ENCODE measurements at places on chromosomes 12 and 14.

DNA sequence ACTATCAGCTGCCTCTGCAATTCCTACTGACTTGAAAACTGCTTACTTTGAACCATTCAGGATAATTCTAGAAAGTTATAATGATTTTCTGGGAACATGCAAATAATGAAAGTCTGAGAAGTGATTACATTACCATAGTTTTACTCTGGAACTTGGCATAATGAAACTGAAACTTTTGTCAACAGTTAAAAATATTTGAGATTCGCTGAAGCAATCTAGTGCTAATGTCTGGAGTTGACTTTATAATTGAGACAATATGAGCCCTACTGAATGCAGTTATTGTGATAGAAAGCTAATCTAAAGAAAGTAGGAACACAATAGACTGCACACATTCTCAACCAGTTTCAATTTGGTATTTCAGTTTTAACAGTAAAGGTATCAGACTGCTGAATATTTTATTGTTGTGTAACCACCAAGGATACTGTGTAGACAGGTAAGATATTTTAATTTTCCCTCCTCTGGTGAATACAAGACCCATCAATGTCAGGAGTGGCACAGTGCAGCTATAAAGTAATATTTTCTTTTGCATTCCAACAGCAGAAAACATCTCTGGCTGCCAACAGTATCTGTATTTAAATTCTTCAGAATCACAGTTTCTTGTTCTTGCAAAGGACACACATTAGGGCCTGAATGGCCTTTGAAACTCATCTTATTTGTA, 483.5 kb downstream of the ATP23 start:
- DNase-seq, result no peak

- DNase-seq, result no peak
These were observed 80.0 kb upstream of the RPH3A start for GRCh38 chr12:112711507-112711906.

- DNase-seq, result no peak
These were observed 131.0 kb downstream of the TMEM132D start for GRCh38 chr12:129772501-129773493.

DNA sequence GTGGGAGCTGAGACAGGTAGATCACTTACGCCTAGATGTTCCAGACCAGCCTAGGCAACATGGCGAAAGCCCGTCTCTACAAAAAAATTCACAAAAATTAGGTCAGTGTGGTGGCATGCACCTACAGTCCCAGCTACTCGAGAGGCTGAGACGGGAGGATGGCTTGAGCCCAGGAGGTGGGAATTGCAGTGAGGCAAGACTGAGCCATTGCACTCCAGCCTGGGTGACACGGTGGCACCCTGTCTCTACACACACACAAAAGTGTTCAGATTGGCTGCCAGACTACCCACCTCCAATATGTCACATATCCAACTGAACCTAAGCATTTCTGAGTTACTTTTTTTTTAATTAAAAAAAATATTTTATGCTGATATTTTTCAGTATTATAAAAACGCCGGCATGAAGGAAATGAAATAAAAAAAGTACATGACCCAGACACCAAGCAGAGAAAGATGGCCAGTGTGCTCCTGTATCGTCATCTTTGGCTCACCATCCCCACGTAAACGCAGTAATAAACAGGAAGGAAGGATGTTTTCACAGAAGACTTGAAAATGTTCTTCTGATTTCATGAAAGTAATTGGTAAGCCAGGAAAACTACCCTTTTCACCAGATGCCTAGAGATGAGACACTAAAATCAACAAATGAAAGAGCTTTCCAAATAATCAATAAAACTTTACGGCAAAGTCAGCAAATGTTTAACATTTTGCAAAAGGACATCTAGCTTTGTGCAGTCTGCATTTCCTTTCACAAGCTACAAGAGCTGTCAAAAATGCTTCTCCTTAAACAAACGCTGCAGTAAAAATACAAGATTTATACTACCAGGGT, 26.4 kb downstream of the CDC42BPB start:
- DNase-seq, result no peak

DNA sequence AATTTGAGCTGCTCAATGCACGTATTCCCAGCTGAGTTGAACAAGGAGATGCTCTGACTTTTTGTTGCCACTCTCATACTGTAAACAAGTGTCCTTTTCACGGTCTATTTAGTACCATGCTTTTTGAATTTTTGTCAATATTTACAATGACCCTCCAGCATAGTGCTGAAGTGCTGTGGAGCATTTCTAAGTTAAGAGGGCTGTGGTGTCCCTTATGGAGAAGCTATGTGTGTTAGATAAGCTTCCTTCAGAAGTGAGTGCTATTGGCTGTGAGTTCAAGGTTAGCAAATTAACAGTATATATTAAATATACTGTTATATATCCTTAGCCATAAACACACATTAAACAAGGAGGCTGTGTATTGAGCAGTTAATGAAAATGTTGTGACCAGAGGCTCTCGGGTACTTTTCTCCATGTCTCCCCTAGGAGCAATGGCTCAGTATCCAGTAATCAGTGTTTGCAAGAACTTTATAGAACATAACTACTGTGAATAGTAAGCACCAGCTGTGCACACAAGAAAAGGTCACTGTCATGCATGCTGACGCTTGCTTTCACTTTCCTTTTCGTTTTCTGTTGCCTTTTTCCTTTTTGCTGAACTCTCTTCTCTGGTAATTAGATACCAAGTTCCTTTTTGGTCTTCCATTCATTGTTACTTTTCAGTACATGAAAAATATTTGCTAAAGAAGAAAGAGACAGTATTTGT, 187.2 kb upstream of the NEDD1 start:
- DNase-seq, result no peak

DNA sequence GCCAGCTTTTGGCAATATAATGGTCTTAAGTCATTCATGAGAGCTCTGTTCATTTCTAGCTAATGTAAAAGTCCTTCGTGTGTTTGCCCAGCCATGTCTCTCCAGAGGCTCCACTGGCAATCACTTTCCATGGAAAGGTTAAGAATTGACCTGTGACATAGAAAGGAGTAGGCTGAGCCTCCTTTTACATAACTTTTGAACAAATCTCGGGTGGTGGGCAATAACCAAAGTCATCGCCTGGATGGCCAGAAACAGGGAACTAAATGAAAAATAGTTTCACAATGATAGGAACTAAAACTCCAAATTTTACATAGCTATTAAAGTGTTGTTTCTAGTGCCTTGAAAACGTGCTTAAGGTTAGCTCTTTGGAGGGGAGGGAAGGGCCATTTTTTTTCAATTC, 6.5 kb downstream of the BHLHE41 start:
- no peak for DNase-seq

GRCh38 chr12:89650239-89650638, 58.4 kb downstream of the ATP2B1 start:
- DNase-seq, result no peak

DNA sequence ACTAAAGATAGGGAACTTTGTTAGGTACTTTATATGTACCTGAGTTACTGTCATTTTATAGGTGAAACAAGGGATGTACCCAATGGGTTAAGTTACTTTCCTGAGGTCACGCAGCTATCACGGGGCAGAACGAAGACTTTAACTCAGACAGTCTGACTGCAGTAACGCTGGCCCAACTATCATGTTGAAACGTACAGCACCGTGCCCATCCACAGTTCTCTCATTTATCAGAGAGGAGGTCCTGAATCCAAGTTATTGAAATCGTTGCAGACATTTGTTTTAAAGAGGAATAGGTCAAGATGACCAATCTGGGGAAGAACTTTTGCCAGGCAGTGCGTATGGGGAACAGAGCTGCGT, 587 bp upstream of the C12orf75 start:
- no peak for DNase-seq

- no peak for DNase-seq
These were observed 368.3 kb downstream of the ADGRD1 start for GRCh38 chr12:131321988-131322387.

DNA sequence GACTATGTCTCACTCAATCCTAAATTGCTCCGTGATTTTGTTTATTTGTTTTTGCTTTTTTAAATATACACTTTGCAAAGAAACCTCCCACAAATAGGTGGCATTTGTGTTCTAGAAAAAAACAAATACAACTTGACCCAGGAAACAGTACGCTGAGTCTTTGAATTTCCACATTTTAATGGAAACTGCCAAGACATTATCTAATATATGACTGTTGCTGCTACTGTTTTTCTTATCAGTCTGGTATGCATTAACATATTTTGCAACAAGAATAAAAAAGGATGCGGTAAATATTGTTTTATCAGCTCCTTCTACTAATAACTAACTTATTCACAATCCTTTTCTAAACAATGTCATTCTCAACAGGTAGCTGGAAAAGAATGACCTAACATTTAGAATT, 187.4 kb downstream of the LRIG3 start:
- no peak for DNase-seq
